Fibroblast of skin of left biceps (primary cell): ENCODE measurements at places on chromosomes 2 and 18.
A peak's percentile ranks its signal among the peaks of the same experiment; 100 is the strongest.

DNA sequence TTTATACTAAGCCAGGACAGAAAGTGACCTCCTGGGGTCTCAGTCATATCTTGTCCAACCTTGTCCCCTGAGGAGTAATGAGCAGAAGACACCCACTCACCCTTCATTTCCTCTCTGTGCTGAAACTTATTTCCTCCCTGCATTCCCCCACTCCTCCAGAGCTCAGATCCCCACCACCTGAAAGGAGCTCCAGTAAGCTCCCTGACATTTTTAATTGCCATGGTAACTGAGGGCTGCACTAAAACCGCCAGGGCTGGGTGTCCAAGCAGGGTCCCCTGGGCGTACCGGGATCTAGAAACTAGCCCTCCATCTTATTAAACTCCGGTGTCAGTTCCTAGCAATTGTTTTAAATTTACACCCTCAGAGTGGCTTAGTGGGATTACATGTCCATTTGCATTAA is 393.3 kb upstream of the HNRNPA3 start:
- no peak for DNase-seq

DNA sequence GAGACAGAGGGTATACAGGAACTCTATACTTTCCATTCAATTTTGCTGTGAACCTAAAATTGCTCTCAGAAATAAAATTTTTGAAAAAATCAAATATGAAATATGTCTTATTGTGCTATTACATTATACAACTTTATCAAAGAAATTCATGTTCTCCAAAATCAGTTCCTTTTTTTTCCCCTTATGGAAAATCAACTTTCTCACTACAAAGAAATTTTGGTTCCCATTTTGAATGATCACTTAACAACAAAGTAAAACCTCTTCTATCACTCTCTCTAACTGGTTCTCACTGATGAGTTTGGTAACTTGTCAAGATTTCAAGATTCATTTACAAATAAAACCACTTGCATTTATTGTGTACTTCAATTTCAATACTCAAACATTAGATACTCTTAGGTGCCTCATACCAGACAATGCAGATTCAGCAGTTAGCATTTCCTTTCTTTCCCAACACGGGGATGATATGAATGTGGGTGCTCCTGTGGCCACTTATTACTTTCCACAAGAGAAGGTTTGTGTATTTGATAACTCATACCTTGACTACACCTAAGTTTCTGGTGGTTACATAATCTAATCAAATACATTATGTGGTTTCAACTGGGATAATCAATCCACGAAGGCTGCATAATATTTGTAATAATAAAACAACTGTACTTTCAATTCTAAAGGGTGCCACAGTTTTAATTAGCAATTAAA is 6.4 kb downstream of the PSME4 start:
- no peak for DNase-seq

DNA sequence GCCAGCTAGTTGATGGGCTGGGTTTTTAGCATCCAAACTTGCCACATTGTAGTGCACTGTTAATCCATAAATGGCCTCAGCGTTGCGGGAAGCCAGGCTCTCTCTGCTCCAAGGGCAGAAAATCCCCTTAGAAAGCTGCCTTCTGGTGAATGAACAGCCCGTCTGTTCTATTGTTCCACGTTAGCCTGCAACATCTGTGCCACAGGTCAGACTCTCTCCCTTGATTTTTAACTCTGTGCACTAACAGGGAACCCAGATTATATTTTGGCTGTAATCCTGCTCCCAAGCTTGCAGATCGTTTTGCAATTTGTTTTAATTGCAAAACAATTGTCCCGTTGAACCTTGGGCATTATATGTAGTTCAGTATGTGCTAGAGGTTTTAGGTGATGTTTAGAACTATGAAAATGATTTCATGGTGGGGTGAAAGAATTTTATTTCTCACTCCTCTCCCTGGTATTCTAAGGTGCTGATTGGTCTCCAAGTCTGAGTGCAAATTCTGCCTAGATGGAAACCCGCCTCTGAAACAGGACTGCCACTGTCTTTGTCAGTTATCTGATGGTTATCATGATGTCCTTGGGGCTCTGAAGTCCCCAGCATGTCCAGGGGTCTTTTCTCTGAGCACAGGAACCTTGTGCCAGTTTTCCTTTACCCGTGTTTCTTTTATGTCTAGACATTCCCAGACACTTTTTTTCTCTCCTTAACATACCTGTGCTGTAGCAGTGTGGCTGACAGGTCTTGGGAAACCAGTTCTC is 106.6 kb downstream of the MAP4K4 start:
- no peak for DNase-seq

DNA sequence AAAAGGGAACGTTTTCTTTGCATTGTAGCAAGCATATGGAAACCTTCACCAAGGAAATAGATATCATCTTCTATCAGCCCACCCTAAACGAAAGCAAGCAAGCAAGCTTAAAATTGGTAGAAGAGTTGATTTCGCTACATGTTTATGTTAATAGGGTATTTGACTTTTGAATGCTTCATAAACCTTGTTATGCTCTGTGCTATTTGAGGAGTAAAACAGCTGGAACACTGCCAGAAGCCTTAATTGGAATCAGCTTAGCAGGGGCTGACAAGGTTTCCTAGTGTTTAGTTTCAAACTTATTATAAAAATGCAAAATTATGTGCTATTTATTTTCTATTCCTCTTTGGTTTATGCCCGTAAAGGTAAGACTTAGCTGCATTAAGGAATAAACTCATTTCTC is 70.6 kb upstream of the LINC00305 start:
- no peak for DNase-seq

DNA sequence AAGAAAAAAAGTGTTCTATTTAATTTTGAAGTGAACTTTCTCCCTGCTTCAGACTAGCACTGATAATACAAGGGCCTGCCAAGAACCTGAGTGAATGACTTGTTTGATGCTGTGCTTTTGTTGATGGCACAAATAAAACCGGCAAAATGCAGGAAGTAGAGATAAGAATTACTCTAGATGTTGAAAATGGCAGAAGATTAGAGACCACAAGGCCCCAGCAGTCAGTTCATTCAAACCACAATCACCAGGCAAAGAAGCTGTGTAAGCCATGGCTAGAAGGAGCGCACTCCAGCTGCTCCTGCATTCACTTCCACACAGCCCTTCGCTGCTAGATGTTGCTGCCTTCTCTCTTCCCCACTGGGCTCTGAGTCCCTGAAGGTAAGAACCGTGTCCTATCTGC is 297.1 kb downstream of the AGPS start:
- no peak for DNase-seq

DNA sequence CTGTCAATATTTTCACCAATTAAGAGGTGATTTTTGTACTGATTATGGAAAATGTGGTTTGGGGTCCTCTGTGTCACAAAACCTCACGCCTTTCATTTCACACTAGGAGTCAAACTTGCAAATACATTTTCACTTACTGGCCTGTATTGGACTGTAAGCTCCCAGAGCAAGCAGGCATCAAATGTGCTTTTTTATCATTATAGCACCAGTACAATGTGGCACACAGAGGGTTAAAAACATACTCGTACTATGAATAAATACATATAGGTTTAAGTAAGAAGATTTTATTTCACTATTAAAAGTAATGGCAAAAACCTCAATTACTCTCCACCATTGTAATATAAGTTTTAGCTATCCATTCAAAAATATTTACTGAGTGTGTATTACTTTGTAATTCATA is 56.7 kb downstream of the ABCB11 start:
- DNase-seq = no peak

DNA sequence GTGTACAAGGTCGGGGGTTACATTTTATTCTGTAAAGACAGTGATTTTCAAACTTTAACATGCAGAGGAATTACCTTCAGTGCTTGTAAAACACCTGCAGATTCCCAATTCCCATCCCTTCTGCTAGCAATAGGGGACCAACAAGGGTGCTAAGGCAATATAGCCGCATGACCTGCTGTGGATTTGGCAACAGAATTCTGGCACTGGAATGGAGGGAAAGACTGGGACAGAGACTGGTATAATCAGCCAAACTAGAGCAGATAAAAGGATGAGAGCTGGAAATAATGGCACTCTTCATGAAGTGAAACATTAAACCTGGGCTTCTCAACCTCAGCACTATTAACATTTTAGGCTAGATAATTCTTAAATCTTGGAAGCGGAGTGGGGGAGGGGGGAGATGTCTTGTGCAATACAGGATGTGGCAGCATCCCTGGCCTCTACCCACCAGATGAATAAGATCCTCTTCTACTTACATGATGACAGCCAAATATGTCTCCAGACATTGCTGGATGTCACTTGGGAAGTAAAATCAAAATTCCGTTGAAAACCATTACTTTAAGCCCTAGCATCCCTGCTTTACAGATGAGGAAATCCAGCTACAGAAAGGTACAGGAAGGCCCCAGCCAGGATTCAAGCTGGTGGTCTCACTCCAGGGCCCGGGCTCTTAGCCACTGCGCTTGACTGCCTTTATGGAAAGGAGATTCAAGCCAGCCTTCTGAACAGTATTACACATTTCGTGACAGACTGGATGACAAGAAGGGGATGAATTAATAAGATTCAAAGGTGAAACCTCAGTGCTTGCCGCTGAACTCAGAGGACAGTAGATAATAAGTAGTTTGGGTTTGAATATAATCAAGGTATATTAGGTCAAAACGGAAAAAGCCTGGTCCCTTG is 1.7 kb downstream of the EVA1A start:
- peak; percentile 61 for DNase-seq

DNA sequence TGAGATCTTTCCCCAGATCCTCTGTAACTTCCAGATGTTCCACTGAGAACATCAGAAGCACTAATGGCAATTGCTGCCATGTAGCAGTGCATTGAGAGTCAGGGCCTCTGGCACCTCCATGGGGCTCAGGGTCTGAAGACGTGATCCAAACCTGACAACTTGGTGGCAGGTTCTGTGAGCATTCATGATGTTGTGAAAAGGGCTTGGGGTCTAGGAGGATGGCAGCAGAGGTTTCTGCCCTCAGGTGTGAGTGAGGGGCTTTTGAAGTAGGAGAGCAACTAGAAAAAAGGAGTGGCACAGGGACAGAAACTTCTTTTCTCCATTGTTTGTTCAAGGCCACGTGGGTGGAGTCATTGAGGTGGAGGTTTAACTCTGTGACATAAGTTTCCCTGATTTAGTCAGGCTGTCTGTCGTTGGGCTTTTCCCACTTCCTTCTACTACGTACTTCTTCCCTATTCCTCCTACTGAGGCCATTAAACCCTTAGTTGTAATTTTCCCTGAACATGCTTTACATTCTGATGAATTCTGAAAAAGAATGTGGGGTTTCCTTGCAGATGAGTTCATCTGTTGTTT is 13.1 kb downstream of the CFLAR start:
- DNase-seq = peak; percentile 51

DNA sequence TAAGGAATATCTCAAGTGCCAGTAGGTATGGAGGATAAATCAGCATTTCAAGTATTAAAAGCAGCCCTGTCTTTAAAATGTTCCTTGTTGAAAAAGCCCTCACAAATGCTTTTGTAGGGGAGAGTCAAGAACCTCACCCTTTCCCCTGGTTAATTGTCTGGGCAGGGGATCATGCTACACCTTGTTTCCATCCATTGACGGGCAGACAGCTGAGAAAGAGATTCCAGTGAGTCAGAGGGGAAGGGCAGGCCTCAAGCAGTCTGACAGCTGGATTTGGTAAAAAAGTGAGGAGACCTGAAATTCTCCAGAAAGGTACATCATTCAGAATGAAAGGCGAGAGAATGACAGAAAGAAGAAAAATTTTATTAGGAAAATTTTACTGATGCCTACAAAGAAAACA is 203.2 kb upstream of the CYP26B1 start:
- no peak for DNase-seq

DNA sequence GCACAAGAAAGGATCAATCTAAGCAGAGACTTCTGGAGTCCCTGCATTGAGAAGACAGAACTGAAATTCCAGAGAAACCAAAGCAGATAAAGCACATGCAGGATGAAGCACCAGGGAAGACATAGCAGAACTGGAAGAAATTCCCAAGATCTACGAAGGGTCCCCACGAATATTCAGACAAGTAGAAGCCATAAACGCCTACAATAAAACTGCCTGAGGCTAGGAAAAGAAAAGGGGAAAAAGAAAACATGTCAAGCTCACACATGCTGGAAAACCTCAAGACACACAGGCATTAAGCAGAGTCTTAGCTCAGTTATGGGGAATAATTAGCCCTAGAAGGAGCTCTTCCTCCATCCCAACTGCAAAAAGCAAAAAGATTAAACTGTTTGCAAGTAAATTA is 171.2 kb downstream of the NBAS start:
- no peak for DNase-seq

DNA sequence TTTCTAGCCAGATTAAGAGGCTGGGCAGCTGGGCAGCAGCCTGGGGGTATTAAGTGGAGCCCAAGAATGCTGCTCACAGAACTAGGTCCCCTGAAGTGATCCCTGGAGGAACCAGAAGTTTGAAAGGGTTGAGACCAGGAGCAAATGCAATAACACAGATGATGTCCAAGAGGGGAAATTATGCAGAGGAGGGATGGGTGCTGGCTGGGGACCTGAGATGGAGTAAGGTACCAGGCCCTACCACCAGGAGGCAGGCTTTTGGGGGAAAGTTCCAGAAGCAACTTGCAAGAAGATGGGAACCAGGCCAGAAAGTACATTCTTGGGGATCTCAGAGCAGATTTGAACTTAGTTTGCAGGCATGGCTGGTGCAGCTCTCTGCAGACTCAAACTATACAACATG is 175.1 kb downstream of the NCK2 start:
- DNase-seq = no peak

GRCh38 chr18:34786162-34786741 is 76.2 kb downstream of the DTNA start:
- no peak for DNase-seq

DNA sequence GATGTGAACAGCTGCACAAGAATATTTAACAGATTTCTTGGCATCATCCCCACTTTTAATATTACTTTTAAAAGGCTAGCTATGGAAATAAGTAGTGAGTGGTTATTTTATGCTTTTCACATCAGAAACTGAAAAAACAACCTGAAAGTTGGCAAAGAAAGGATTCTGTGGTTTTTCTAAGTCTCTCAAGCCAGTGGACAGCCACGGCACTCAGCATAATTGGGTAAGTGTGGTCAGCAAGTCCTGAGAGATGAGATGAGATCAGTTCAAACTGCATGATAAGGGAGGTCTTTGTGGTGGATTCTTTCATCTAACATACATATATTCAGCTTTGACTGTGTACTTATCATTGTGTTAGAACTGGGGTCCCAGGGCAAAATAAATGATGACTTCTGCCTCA is 105.2 kb downstream of the LYPD6B start:
- no peak for DNase-seq
